ENCODE measurements at places on chromosomes 13 and 19.

DNA sequence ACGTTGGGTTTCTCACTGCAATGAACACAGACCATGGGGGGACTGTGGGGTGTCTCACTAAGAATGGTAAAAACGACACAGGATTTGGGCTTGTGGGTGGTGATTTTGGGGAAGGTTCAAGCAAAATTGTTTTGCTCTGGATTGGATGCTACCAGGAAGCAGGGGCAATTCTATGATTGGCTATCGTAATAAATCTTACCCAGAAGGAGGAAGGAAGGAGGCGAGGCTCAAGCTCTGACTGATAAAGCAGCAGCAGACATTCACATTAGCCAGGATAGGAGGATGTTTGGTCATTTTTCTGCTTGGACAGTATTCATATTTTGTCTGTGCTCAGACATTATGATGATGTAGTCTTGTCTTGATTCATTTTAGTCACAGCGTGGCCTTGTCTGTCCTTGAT is 1.5 kb downstream of the ZNF576 start:
- no peak for DNase-seq

GRCh38 chr13:24215732-24216131 is 55.2 kb downstream of the SPATA13 start:
- no peak for DNase-seq

GRCh38 chr13:97257228-97257755 is 35.2 kb downstream of the MBNL2 start:
- no peak for DNase-seq

DNA sequence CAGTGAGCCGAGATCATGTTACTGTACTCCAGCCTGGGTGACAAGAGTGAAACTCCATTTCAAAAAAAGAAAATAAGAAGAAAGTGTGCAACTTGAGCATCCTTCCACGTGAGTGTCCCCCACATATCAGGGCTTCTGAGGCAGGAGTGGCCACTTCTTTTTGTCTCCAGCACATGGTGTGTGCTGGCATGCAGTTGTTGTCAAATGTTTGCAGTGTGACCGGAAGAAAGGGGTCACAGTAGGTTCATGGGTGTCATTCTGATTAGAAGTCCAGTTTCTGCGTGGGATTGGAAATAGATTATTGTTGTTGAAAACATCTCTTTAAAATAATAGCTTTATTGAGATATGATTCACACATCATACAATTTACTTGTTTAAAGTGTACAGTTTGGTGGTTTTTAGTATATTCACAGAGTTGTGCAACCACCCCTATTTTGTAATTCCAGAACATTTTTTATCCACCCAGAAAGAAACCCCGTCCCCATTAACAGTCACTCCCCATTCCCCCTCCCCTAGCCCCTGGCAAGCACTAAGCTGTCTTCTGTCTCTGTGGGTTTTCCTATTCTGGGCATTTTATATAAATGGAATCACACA is 2.2 kb downstream of the CRTC1 start:
- DNase-seq: no peak
